ENCODE measurements at places on chromosomes 13 and 19.

- DNase-seq = no peak
Measured at GRCh38 chr19:3464587-3465235, 15.6 kb downstream of the SMIM24 start.

GRCh38 chr19:14354445-14354844 lies 26.8 kb upstream of the ADGRE5 start:
- DNase-seq = no peak

- no peak for DNase-seq
Measured at GRCh38 chr19:46720503-46721239, 3.8 kb upstream of the PRKD2 start.

DNA sequence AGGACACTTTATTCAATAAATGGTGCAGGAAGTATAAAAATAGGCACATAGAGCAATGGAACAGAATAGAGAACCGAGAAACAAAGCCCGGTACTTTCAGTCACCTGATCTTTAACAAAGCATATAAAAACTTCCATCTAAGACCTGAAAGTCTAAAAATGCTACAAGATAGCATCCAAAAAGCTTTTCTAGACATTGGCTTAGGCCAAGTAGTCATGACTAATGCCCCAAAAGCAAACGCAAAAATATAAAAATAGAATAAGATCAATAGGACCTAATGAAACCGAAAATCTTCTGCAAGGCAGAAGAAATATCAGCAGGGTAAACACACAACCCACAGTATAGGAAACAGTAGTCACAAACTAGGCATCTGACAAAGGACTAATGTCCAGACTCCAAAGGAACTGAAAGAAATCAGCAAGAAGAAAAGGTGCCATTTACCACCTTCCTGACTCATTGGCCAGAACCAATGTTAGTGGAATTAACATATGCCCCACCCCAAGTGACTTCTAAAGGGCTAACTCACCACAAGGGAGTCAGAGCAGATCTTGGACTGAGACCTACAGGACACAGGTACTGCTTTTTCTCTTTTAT lies 40.8 kb upstream of the CEACAM21 start:
- no peak for DNase-seq

GRCh38 chr19:58277197-58277596 lies 1.6 kb upstream of the ZNF8 start:
- DNase-seq = no peak

- DNase-seq = no peak
Measured at GRCh38 chr13:40940841-40941240, 78.3 kb downstream of the ELF1 start.

GRCh38 chr13:75481176-75482069 lies 546 bp downstream of the TBC1D4 start:
- DNase-seq = peak; percentile 21

GRCh38 chr13:37777676-37778075 lies 91.9 kb downstream of the TRPC4 start:
- no peak for DNase-seq

- DNase-seq = no peak
Measured at GRCh38 chr13:49098771-49099512, 121.2 kb upstream of the MLNR start.

GRCh38 chr19:7153022-7153421 lies 83.5 kb downstream of the ZNF557 start:
- no peak for DNase-seq

DNA sequence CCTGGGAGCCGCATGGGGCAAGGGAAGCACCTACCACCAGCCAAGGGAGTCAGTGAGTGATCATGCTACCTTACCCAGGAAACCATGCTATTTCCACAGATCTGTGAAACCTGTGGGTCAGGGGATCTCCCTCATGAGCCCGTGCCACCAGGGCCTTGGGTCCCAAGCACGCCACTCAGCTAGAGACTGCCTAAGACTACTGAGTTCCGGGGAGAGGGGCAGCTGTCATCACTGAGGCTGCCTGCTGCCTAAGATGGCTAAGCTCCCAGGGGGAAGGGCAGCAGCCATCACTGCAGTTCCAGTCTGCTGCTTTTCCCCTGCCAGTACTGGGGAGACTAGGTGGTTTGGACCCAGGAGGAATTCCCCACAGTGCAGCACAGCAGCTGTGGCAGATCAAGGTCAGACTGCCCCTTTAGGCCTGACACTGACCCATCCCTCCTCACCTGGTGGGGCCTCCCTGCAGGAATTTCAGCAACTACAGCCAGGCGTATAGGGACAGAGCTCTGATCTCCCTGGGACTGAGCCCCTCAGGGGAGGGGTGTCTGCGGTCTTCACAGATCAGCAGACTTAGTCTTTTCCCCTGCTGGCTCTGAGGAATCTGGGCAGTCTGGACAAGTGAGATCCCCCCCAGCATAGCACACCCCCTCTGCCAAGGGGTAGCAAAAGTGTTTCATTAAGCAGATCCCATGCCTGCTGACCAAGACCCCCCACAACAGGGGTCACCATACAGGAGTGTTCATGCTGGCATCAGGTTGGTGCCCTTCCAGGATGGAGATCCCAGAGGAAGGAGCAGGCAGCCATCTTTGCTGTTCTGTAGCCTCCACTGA lies 26.9 kb downstream of the VSTM2B start:
- DNase-seq = no peak

DNA sequence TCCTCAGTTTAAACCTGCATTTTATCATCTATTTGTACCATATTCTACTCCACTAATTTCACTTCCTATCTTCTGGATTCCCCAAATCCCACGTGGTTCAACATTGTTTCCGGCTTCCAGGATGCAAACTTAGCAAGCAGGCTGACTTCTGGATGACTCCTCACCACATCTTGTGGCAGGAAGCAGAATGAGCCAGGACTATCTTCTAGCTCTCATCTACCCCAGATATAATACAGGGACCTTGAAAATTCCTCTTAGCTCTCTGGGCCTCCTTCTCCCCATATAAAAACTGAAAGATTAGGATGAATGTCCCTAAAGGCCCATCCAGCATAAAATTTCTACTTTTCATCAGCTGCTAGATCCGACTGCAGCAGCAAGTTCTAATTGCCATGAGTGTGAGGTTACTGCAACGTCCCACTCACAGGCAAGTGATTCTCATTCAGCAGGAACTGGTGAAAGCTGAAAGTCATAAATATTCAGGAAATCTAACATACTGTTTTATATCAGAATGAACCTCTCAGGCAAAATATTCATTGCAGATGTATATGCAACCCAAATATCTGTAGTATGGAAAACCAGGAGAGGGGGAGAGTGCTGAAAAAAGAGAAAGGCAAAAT lies 93.4 kb downstream of the KCTD12 start:
- DNase-seq = no peak

DNA sequence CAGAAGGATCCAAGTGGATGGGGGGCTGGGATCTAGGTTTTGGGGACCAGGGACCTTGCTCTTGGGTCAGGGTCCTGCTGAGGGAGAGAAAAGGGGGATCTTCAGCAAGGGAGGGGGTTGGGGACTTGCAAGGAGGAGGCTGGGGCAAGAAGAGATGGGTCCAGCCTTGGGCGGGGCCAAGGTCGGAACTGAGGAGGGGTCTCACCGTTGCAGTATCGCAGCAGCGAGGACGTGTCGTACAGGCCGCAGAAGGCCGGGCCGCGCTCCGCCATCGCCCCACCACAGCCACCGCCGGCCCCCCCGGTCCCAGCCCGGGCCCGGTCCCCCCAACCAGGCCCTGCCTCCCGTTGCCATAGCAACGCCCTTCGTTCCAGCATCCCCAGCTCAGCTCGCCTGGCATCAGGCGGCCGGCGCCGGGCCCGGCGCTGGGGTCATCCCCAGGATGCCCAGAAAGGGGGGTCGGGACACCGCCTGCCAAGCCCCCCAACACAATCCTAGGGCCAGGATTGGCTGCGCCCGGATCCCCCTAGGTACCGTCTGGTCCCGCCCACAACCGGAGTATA lies 6.0 kb upstream of the EML2 start:
- no peak for DNase-seq

GRCh38 chr19:29056535-29056934 lies 156.4 kb downstream of the UQCRFS1 start:
- DNase-seq = no peak

DNA sequence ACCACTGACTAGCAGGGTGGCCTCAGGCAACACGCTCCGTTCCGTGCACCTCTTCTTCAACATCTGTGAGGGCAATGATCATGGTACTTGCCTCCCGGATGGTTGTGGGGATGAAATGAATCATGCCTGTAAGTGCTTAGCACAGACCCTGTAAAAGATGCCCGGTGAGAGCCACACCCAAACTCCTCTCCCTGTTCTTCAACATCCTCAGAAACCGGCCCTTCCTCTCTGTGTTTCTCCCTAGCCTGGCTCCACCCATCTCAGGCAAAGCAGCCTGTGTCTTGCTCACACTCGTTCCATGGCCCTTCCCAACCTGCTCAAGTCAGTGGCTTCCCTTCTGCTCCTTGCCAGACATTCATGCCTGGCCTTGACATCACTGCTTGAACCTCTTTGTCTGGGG lies 5.8 kb upstream of the DMKN start:
- no peak for DNase-seq

DNA sequence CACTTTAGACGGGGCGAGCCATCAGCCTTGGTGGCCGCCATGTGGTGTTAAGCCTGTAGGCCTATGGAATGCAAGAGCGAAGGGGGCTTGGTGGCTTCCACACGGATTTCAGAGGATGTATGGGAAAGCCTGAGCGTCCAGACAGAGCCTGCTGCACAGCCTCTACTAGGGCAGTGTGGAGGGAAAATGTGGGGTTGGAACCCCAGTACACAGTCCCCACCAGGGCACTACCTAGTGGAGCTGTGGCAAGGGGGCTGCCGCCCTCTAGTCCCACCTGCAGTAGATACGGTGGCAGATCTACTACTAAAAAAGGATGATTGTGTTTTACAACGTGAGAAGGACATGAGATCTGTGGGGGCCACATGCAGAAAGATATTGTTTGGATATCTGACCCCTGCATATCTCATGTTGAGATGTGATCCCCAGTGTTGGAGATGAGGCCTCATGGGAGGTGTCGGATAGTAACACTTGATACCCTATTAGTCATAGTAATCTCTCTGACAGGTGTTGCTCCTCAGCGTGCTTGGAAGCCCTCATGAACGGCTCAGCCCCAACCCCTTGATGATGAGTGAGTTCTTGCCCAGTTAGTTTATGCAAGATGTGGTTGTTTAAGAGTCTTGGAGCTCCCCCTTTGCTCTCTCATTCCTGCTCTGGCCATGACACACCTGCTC lies 45.6 kb downstream of the LHFPL6 start:
- no peak for DNase-seq

DNA sequence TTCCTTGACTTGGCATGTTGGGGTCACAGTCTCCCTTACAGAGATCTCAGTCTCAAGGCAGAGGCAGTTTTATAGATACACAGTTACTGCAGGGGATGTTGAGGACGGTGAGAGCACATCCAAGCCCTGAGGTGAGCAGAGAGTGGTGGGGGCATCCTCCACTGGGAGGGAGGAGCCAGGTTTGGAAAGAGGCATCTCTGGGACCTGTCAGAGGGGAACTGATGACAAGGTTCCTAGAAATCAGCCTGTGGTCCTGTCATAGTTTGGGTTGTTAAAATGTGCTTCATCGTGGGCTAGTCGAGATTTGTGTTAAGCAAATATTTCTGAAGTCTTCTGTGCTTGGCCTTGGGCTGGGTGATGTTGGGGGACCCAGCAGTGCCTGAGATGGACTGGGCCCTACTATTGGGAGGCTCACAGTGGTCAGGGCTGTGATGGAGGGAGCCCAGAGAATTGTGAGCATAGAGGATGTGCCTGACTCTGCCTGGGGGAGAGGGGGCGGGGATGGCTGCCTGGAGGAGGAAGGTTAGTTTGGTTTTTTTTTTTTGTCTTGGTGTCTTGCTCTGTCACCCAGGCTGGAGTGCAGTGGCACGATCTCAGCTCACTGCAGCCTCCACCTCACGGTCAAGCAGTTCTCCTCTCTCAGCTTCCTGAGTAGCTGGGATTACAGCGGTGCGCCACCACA lies 3.9 kb downstream of the SUPT5H start:
- no peak for DNase-seq

DNA sequence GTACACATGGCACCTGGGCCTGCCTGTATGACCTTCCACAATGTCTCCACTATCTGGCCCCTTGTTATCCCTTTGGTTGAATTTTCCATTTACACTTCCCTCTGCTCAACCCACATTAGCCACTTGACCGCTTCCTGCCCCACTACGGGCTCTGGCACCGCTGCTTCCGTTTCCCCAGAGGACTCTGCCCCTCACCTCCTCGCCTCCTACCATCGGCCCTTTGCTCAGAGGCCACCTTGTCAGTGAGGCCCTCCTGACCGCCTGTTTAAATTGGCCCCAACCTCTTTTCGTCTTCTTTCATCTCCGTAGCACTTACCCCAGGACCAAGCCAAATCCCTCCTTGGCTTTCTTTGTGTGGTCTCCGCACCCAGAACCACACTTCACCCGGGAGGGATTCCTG lies 47.4 kb downstream of the SOX1 start:
- DNase-seq = no peak

DNA sequence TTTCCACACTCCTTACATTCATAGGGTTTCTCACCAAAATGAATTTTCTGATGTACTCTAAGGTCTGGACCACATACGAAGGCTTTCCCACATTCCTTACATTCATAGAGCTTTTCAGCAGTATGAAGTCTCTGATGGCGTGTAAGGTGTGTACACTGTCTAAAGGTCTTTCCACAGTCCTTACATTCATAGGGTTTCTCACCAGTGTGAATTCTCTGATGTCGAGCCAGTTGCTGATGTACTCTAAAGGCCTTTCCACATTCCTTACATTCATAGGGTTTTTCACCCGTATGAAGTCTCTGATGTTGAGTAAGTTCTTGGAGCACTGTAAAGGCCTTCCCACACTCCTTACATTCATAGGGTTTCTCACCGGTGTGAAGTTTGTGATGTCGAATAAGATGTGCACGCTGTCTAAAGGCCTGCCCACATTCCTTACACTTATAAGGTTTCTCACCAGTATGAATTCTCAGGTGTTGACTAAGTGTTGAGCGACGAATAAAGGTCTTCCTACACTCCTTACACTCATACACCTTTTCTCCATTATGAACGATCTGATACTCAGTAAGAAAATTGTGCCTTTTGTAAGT lies 38.1 kb downstream of the ZFP14 start:
- no peak for DNase-seq

- no peak for DNase-seq
Measured at GRCh38 chr13:45218689-45219088, 17.8 kb upstream of the KCTD4 start.

- DNase-seq = no peak
Measured at GRCh38 chr19:29583196-29583999, 22.7 kb upstream of the POP4 start.

DNA sequence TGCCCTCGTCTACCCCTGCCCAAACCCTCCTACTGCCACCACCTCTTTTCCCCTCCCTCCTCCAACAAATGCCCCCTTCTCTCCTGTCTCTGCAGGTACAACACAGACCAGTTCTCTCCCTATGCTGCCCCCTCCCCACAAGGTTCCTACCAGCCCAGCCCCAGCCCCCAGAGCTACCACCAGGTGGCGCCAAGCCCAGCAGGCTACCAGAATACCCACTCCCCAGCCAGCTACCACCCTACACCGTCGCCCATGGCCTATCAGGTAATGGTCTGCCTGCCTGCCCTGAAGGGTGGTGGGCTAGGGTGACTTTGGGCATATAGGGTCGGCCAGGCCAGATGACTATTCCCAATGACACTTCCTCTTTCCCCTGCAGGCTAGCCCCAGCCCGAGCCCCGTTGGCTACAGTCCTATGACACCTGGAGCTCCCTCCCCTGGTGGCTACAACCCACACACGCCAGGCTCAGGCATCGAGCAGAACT lies 6.5 kb upstream of the TIMM50 start:
- DNase-seq = peak; percentile 84
